ENCODE measurements at places on chromosomes 2 and 18. TPM values are rescaled to one million over a fixed set of nuclear protein-coding genes. Genes with fewer than 3 reads are reported as not detected.

- H3K27me3 ChIP-seq: no peaks in the 10 kb centered on the region
- peaks cover 8% of the 10 kb centered on the region for H3K36me3 ChIP-seq
- H3K4me1 ChIP-seq: peaks cover 76% of the 10 kb centered on the region
- H3K4me3 ChIP-seq: no peak overlapping the region
Measured at GRCh38 chr2:55025627-55026026, 24.6 kb downstream of the RTN4 start.

GRCh38 chr18:55064760-55065159 lies 105.5 kb upstream of the CCDC68 start:
- H3K36me3 ChIP-seq: no peaks in the 10 kb centered on the region
- H3K4me3 ChIP-seq: no peak overlapping the region
- no peak overlapping the region for H3K27ac ChIP-seq
- no peaks in the 10 kb centered on the region for H3K27me3 ChIP-seq

- H3K36me3 ChIP-seq: no peaks in the 10 kb centered on the region
- H3K4me3 ChIP-seq: no peak overlapping the region
- H3K27me3 ChIP-seq: no peaks in the 10 kb centered on the region
Measured at GRCh38 chr18:44388329-44388728, 292.4 kb upstream of the SETBP1 start.

GRCh38 chr2:179265082-179265510 lies 464 bp upstream of the SESTD1 start:
- H3K4me3 ChIP-seq: peak overlapping the region; percentile 81
- H3K36me3 ChIP-seq: no peaks in the 10 kb centered on the region
- peak overlapping the region; percentile 88 for H3K27ac ChIP-seq
- no peak for DNase-seq
- peaks cover 7% of the 10 kb centered on the region for H3K4me1 ChIP-seq

DSG1 gene
- total RNA-seq: not detected

ADRA2B gene
- total RNA-seq: 4.5 TPM

IGFBP5 gene
- total RNA-seq: 178 TPM
